ENCODE measurements at places on chromosomes 16 and 17. TPM values are rescaled to one million over a fixed set of nuclear protein-coding genes. Genes with fewer than 3 reads are reported as not detected.

GRCh38 chr16:683396-684070, 601 bp downstream of the JMJD8 start:
- DNase-seq: peak; percentile 25

DNA sequence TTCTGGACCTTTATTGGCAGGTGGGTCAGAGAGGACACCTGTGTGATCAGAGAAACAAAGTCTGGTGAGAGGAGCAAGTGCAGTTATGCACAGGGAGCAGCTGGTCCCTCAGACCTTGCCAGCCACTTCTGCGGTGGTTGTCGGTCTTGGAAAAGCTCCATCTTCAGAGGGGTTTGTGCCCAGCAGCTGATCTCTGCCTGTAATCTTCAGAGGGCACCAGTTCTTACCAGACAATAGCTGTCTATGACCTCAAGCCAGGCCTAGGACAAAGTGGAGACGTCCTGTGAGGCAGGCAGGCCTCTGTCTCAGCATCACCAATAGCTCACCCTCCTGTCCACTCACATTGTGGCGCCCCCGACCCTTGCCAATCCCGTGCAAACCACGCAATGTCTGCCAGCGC, 66.5 kb upstream of the TBX2 start:
- no peak for DNase-seq

GRCh38 chr17:6675201-6675825, 23.8 kb downstream of the C17orf100 start:
- DNase-seq: no peak

DNA sequence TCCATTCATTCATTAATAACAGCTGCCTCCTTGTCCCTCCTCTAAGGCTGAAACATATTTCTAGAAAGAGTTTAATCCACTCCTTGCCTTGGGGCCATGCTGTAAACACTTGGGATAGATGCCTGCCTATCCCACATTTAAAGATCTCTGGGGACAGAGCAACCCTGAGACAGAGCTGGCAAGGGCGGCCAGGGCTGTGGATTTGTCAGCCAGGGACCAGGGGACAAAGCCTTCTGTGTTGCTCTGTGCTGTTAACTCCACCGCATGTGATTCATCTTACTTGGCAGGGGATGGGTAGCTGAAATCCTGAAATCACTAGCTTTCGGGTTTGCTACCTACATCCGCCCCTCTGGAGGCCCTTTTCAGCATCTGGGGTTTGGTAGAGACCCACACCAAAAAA, 392.9 kb downstream of the SLC39A11 start:
- DNase-seq: no peak

Gene VASN
- total RNA-seq: 2.4 TPM

Gene NPIPA8
- total RNA-seq: 14.8 TPM

Measured in gastrocnemius medialis (tissue), 4 donors.